Right renal pelvis (tissue), 4 donors: ENCODE measurements at places on chromosomes 5 and 9. TPM values are rescaled to one million over a fixed set of nuclear protein-coding genes. Genes with fewer than 3 reads are reported as not detected.

DNA sequence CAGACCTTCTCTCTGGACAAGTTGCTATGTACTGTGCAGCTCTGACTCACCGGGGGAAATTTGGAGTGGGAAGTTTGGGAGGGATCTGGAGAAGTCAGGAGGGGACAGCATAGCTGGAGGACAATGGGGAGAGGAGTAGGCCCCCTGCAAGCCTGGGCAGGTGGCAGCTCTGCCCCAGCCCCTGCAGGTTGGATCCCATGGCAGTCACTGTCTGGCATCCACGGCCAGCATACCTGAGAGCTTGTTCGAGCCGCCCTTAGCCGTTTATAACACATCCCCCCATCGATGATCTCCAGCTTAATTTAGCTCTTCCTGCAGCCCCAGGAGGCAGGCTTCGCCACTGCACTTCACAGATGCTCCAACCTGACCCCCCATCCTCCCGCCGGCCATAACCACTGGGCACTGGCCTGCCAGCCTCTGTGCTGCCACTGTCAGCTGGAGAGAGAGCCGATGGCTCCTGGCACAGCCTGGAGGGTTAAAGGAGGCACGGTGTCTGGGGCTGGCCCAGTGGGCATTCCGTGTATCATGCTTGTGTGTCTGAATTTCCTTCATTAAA lies 57.7 kb upstream of the RNU6ATAC start:
- no peak for DNase-seq

- DNase-seq = no peak
Observed at GRCh38 chr5:115963566-115963965, 1.3 kb downstream of the LVRN start.

- DNase-seq = no peak
Observed at GRCh38 chr9:107547772-107548297, 58.3 kb upstream of the KLF4 start.

- no peak for DNase-seq
Observed at GRCh38 chr5:37165761-37166160, 83.4 kb downstream of the CPLANE1 start.

Gene CCNO
- polyA plus RNA-seq = 8.2 TPM

Gene CDKN2B
- 0.17 TPM for polyA plus RNA-seq

Gene CCL21
- 19.1 TPM for polyA plus RNA-seq
